ENCODE measurements at places on chromosomes 1 and 21. TPM values are rescaled to one million over a fixed set of nuclear protein-coding genes. Genes with fewer than 3 reads are reported as not detected.

Gene PTPN22
- 14.1 TPM for total RNA-seq

Gene DCST2
- total RNA-seq, result 1.4 TPM

GRCh38 chr1:1063945-1064831 lies 9.9 kb downstream of the RNF223 start:
- peaks cover 70% of the 10 kb centered on the region for H3K27me3 ChIP-seq
- H3K4me3 ChIP-seq, result no peak overlapping the region
- peak; percentile 76 for DNase-seq
- H3K4me1 ChIP-seq, result peaks cover 28% of the 10 kb centered on the region

- H3K4me3 ChIP-seq, result no peak overlapping the region
- H3K4me1 ChIP-seq, result no peaks in the 10 kb centered on the region
- peaks cover 57% of the 10 kb centered on the region for H3K36me3 ChIP-seq
- H3K27ac ChIP-seq, result no peak overlapping the region
- H3K27me3 ChIP-seq, result no peaks in the 10 kb centered on the region
Observed at GRCh38 chr1:155717041-155717440, 28.1 kb downstream of the DAP3 start.

GRCh38 chr1:227938911-227939790 lies 8.6 kb downstream of the WNT9A start:
- H3K27me3 ChIP-seq, result no peaks in the 10 kb centered on the region
- H3K4me1 ChIP-seq, result no peaks in the 10 kb centered on the region
- no peaks in the 10 kb centered on the region for H3K36me3 ChIP-seq
- no peak overlapping the region for H3K4me3 ChIP-seq
- peak; percentile 45 for DNase-seq

GRCh38 chr1:29900712-29901111 lies 664.4 kb downstream of the PTPRU start:
- no peak overlapping the region for H3K27ac ChIP-seq

DNA sequence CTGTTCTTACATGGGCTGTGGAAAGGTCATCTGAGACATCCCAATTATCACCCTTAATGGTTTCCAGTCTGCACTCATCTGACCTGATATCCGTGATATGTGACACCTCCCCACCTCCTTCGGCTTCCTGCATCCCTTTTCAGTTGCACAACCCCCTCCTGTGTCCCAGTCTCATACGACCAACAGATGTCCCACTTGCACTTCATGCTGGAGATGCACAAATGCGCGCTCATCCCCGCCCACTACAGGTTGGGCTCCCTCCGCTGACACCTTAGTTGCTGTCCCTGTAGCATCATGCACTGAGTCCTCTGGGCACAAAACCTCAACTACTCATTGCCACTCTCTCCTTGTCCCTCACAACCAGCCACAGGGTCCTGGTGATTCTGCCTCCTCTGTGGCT lies 94.4 kb downstream of the MIS18A start:
- DNase-seq, result no peak
- no peaks in the 10 kb centered on the region for H3K36me3 ChIP-seq
- H3K4me1 ChIP-seq, result no peaks in the 10 kb centered on the region
- no peak overlapping the region for H3K27ac ChIP-seq
- no peak overlapping the region for H3K4me3 ChIP-seq
- H3K27me3 ChIP-seq, result no peaks in the 10 kb centered on the region

DNA sequence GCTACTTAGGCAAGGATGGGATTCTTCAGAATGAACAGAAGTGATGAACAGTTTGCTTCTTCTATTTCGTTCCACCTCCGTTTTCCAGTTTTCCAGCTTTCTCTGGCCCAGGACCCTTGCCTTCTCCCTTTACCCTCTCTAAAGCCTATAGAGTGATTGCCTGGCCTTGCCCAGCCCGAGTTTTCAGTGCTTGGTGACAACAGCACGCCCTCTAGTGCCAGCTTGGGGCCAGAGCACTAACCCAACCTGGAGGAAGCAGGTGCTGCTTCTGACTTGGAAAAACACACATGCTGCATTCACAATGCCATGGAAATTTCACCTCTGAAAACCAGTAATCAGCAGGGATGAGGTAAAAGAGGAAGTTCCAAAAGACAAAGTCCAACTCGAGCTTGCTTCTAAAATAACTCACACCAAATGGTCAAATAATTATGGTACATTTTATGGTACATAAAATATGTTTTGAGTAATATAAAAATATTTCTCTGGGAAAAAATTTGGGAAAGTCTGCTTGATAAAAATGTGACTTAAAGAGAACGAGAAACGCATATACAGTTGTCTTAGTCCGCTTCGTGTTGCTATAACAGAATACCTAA lies 26.1 kb downstream of the UBE2T start:
- peaks cover 6% of the 10 kb centered on the region for H3K4me1 ChIP-seq
- no peak overlapping the region for H3K27ac ChIP-seq
- H3K36me3 ChIP-seq, result no peaks in the 10 kb centered on the region
- DNase-seq, result peak; percentile 82

- no peaks in the 10 kb centered on the region for H3K4me1 ChIP-seq
- no peak overlapping the region for H3K4me3 ChIP-seq
- H3K27ac ChIP-seq, result no peak overlapping the region
- no peak for DNase-seq
Observed at GRCh38 chr1:178664278-178664677, 60.8 kb upstream of the RALGPS2 start.

DNA sequence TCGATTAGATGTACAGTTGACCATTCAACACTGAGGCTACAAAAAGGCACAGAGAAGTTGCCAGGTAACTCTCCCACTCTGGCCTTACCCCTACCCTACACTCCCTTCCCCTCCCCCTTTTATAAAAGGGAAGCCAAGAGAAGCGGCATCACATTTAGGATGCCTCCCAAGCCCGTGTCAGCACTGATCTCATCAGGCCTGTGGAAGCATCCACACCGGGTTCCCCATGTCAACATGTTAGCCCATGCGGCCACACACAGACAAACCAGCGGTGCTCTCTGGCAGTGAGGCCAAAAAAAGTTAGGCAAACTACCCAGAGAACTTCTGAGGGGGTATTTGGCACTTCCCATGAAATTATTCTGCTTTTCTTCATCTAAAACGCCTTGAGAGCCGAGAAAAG lies 29.9 kb downstream of the BCAR3 start:
- no peak for DNase-seq
- no peaks in the 10 kb centered on the region for H3K27me3 ChIP-seq
- peaks cover 10% of the 10 kb centered on the region for H3K4me1 ChIP-seq
- peaks cover 8% of the 10 kb centered on the region for H3K36me3 ChIP-seq

DNA sequence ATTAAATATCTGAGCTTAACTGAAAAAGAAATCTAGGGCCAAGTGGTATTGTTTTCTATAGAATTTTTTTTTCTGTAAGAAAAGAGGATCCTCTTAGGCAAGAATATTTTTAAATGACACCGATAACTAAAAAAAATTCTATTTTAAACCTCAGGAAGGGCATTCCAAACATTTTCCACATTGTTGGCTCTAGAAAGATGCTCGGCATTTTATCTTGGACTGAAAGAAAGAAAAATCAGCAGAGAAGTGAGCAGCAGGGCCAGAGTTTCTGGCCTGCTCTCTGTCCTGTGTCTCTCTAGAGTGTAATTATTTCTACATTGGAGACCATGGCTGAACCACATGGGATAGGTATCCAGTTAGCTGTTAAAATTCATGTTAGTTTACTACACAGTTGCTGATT lies 192.5 kb upstream of the GREM2 start:
- no peaks in the 10 kb centered on the region for H3K27me3 ChIP-seq
- no peaks in the 10 kb centered on the region for H3K4me1 ChIP-seq

DNA sequence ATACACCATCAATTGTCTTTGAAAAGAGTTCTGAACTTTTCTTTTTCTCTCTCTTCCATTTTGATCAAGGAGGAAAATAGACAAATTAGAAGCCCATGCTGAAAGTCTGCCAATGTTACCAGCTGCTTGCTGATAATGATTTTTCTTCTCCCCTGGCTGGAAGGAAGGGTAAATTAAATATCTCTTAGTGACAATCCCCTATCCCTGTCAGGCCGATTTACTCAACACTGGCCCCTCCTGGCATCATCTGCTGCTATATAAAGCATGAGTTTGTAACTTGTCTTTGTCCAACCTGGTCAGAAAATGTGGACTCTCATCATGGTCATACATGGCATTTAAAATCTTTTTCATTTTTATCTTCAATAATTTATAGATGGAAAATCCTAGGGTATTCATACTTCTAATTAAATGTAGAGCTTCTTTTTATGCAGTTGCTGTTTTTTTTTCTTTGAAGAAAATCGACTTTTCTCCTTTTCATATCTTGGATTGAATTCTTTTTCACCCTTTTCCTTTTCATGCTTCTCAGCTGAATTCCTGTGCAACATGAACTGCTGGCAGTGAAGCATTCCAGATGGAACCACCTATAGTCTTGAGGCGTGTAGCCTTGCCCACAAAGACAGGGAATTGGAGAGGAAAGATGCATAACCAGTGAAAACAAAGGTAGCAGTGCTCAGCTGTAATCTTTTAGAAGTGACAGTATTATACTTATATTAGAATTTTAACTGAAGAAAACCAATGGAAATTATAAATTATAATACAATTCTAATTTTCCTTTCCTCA lies 214.7 kb upstream of the PTGFR start:
- H3K27ac ChIP-seq, result no peak overlapping the region
- H3K36me3 ChIP-seq, result no peaks in the 10 kb centered on the region
- no peak for DNase-seq
- no peak overlapping the region for H3K4me3 ChIP-seq
- no peaks in the 10 kb centered on the region for H3K4me1 ChIP-seq

- DNase-seq, result no peak
- H3K4me3 ChIP-seq, result no peak overlapping the region
- no peaks in the 10 kb centered on the region for H3K36me3 ChIP-seq
- H3K4me1 ChIP-seq, result no peaks in the 10 kb centered on the region
- no peaks in the 10 kb centered on the region for H3K27me3 ChIP-seq
Observed at GRCh38 chr1:158310623-158311022, 20.7 kb downstream of the CD1B start.

- H3K4me3 ChIP-seq, result no peak overlapping the region
- H3K36me3 ChIP-seq, result no peaks in the 10 kb centered on the region
- no peak overlapping the region for H3K27ac ChIP-seq
- no peaks in the 10 kb centered on the region for H3K4me1 ChIP-seq
- peaks cover 12% of the 10 kb centered on the region for H3K27me3 ChIP-seq
Observed at GRCh38 chr1:230313453-230314141, 112.5 kb downstream of the PGBD5 start.

GRCh38 chr1:167435484-167435883 lies 82.8 kb downstream of the CD247 start:
- DNase-seq, result no peak
- H3K4me1 ChIP-seq, result peaks cover 10% of the 10 kb centered on the region
- H3K27ac ChIP-seq, result no peak overlapping the region
- H3K27me3 ChIP-seq, result peaks cover 9% of the 10 kb centered on the region

DNA sequence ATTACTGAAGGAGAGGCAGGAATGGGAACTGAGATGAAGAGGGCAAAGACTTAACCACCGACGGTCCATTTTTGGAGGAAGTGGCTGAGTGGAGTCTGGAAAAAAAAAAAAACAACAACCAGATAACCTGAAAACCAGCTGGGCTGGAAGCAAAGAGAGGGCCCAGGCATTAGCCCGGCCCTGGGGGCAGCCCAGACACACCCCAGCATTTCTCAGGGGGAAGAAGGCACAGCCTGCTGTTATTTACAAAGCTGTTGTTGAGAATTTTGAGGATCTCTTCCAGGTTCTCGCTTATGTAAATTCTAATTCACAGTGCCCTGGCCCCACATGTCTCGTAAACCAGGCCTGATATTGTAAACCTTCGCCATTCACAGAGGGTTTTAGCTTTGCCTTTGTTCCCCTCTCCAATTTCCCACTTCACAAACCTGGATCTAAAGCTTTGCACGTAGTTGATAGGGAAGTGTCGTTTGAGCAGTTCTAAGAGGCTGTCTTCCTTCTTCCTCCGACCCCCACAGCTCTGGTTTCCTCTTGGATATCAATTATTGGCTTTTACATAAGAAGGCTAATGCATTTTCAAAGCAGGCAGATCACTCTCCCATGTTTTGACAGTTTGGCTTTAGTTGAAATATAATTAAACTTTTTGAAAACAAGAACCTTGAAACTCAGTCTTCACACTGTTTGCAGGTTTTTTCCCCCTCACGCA lies 161.8 kb upstream of the IRF2BP2 start:
- no peaks in the 10 kb centered on the region for H3K36me3 ChIP-seq
- peak overlapping the region; percentile 81 for H3K27ac ChIP-seq
- H3K27me3 ChIP-seq, result no peaks in the 10 kb centered on the region
- no peak overlapping the region for H3K4me3 ChIP-seq
- H3K4me1 ChIP-seq, result peaks cover 27% of the 10 kb centered on the region

Data from lower lobe of right lung (tissue), 2 donors.